ENCODE measurements at places on chromosomes 5 and 9.

DNA sequence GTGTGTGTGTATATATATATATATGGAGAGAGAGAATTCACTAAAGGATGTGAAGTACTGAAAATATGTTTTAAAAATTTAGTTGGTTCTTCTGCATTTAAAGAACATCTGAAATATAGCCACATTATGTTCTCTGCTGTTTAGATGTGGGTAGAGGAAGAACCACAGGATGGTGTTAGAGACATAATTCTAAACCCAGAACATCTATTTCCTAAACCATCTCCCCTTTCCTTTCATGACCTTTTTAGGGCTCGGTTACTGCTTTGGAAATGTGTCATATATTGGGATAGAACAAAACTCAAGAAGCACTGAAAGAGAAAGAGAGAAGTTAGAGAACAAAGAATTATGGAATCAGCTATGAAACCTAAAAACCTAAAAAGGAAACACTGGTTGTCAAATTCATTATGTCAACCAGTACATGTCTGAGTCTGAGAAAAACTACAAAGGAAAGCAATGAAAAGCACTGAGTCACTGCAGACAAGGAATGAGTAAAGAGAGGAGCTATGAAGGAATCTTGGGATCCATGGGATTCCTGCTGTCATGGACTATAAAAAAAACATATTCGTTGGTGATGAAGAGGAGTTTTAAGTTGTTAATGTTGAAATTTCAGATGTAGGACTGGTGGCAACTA lies 28.4 kb downstream of the SLC12A2 start:
- DNase-seq = no peak

DNA sequence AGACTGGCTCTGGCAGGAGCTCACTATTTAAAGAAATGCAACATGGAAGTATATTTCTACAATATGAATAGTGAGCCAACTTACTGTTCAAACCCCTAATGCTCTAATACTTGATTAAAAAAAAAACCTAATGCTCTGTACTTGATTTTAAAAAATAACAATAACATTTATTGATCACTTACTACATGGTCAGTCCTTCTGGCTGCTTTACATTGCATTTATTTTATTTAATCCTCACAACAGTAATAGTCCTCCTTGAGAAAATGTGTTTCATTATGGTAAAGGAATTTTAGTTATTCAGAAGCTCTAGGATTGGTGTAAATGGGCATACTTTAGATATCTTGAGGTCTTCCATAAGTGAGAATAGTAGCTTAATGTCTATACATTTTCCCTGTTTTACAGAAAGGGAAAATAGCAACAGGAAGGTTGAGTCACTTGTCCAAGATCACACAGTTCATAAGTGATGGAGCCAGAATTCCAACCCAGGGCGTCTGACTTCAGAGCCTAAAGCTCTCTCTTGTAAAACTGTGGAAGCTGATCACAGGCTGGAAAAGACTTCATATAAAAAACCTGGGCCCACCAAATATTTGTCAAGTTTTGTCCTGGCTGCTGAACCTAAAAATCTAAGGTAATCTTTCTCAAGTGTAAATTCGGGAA lies 1.0 kb downstream of the STARD4 start:
- no peak for DNase-seq

DNA sequence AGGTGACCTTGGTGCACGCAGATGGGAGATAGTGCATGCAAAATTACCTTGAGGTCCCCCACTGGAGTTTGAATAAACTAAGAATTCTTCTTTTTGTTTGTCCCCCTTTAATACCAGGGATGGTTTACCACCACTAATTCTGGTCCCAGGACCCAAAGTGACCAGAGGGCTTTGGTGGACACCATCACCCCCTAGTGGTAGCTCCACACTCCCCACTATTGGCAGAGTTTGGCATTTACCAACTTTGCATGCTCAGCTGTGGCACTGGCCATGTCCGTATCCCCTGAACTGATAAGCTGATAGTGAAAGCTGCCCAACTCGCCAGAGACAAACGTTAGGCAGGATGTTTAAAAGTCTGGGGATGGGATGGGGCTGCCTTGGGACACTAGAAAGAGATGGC lies 3.3 kb downstream of the ASTN2 start:
- peak; percentile 56 for DNase-seq

DNA sequence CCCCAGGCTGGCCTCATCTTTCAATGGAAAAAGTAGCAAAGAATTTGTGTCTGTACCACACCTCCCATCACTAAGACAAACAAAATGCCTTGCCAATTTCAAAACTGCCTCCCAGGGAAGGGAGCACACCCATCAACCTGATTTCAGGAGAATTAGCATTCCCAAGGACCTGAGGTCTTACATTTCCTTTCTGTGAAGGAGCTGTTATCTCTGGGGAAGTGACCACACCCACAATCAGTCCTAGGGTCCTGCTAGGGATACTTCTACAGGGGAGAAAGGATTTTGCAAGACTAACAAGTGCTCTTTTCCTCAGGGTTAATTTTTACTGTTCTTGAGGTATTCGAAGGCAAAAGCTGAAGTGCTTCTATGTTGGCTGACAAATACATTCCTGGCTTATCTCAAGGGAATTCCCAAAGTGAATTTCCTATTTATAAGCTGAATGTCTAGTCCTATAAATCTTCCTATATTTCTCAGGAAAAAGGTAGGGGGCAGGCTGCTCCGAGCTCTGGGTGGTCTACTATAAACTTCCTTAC lies 97.4 kb upstream of the ITGA1 start:
- DNase-seq = no peak

GRCh38 chr9:136160995-136161610 lies 42.4 kb upstream of the TMEM250 start:
- DNase-seq = no peak

- DNase-seq = no peak
Measured at GRCh38 chr5:96963267-96963666, 27.4 kb downstream of the LNPEP start.

DNA sequence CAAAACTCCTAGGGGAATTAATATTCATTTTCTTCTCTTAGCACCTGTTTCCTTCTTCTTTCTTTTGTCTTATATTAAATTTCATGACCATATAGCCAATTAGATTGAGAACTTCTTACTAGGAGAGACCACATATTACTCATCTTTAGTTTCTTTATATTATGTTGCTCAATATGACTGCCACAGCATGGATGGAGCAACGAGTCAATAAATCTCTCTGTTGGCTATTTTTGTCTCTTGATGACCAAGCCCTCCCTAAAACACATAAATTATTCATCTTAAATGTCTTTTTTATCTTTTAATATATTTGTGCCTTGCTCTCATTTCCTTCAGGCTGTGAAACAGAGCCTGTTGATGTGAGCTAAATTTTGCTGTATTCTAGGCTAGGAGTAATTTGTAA lies 123.0 kb downstream of the ADAMTSL1 start:
- no peak for DNase-seq

- DNase-seq = peak; percentile 45
Measured at GRCh38 chr9:127214421-127215267, 49.9 kb upstream of the GARNL3 start.

GRCh38 chr5:38921174-38921573 lies 75.4 kb downstream of the OSMR start:
- DNase-seq = peak; percentile 17

DNA sequence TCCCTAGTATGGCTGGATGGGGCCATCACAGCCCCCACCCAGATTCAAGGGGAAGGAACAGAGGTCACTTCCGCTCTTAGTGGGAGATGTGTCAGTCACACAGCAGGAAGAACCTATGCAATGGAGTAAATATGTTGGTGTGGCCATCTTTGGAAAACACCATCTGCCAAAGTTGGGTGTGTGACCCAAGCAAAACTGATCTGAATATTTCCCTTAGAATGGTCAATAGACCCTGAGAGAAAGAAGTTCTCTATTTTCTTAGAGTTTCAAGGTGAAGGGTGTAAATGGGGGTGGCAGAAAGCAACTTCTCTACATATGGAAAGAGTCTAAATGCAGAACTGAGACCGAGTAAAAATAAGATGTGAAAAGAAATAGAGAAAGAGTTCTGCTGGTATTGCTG lies 212.7 kb downstream of the ESM1 start:
- DNase-seq = no peak
